C1 segment of cervical spinal cord (tissue), 14 donors: ENCODE measurements at places on chromosomes 12 and 14.

GRCh38 chr12:96828169-96828789, 78.8 kb upstream of the NEDD1 start:
- no peak for DNase-seq

GRCh38 chr12:102769323-102769916, 147.6 kb downstream of the PAH start:
- DNase-seq = peak; percentile 36

DNA sequence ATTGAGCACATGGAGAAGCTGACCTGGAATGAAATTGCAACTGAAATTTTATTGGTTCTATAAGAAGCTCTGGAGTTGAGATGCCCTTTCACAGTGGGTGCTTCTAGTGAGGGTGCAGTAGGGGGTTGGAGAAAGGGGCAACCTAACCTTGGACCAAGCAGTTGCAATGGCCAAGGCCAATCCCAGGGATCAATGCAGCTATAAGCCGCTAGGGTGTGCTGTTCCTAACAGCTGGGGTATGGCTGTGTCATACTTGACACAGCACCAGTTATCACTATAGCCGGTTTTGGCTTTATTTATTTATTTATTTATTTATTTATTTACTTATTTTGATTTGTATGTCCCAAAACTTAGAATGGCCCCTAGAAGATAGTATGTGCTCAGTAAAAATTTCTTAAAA, 505.9 kb downstream of the FLRT2 start:
- DNase-seq = no peak

DNA sequence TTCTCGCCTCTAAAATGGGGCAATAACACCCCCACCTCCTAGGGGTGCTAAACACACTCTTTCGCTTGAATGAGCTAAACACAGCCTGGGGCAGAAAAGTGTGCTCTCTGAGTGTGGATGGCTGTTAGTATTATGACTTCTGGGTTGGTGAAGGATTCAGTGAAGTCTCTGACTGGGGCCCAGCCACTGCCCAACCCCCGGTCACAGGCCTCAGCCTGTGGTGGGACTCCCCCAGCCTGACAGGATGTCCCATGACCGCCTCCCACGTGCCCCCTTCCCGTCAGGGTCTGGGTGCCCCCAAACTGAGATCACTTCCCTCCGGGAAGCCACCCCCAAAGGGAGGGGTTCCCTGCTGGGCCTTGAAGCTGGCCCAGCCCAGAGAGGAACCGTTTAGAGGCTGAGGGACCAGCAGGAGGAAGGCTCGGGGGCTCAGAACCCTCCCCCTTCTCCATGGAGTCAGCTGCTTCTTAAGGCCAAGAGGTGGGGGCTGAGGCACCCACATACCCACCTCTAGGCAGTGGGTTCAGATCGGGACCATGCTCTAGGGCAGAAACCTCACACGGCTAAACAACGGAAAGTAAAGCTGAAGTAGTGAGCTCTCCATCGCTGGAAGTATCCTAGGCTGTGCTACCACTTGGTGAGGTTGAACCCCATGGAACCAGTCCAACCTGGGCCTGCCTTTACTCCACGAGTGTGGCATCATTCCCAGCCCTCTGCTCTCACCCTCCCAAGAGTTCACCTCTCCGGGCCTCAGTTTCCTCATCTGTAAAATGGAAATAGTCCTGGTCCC, 13.8 kb downstream of the DTX1 start:
- no peak for DNase-seq

GRCh38 chr12:124386059-124386458, 91.2 kb downstream of the RFLNA start:
- DNase-seq = no peak

DNA sequence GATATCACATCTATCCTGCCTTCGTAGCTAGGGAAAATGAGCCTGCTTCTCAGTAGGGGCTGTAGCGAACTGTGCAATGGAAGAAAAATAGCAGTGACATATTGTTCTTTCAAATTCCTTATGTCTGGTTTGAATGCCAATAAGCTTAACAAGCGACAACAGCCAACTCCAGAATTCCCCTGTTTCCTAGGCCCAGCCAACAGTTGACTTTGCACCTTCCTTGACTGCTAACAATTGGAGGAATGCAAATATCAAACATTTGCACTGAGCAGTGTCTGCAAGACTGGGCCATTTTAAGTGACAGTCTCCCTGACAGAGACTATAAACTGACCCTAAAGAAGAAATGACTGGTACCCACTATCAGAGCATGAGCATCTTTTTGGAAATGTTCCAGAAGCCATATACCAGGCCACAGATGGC, 12.0 kb upstream of the SERPINA1 start:
- DNase-seq = no peak

DNA sequence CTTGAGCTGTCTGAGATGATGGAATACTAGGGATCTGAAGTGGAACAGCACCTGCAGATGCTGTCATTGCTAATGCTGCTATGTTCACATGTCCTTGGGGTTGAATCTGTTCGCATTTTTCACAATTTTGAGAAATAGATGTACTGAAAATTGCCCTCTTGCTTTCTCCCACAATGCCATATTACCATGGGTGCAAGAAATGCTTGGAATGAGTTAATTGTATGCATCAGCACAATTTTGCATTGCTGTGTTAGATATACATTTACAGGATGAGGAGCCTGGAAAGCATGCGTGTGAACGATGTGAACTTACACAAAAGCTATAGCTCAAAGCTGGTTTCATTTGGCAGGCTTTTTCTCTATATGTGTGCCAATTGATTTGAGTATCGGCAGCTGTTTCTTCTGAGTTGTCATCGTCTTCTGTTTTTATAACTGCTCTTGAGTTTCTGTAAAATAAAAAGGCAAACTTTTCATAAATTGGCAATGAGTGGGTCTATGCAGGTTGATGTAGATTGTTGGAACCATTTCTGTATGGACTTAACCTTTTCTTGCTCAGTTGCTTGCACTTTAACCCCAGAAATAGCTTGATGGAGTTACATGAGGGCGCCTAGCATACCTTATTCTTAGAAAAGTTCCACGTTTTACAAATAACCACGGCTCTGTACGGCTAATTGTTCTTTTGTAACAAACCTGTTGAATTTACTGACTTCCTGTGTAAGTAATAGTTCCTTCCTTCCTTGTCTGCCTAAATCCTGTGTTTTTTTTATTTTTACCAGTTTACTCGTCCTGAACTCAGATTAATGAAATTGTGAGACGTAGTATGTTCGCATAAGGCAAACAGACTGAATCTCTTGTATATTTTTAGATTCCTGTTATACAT, 105.9 kb downstream of the FGD4 start:
- DNase-seq = no peak

DNA sequence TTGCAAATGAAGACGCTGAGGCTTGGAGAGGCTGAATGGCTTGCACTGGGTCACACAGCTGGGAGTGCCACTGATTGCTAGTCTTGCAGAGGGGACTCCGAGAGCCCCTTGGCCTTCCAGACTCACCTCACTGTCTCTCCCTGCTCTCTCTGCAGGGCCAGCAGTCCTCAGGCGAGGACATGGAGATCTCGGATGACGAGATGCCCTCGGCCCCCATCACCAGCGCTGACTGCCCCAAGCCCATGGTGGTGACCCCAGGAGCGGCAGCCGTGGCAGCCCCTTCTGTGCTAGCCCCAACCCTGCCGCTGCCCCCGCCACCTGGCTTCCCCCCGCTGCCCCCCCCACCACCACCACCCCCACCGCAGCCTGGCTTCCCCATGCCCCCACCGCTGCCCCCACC, 10.1 kb downstream of the SETD1B start:
- no peak for DNase-seq

- DNase-seq = no peak
Observed at GRCh38 chr14:64873506-64874219, 6.0 kb downstream of the SPTB start.

GRCh38 chr14:97723351-97723750, 926.2 kb downstream of the VRK1 start:
- no peak for DNase-seq

DNA sequence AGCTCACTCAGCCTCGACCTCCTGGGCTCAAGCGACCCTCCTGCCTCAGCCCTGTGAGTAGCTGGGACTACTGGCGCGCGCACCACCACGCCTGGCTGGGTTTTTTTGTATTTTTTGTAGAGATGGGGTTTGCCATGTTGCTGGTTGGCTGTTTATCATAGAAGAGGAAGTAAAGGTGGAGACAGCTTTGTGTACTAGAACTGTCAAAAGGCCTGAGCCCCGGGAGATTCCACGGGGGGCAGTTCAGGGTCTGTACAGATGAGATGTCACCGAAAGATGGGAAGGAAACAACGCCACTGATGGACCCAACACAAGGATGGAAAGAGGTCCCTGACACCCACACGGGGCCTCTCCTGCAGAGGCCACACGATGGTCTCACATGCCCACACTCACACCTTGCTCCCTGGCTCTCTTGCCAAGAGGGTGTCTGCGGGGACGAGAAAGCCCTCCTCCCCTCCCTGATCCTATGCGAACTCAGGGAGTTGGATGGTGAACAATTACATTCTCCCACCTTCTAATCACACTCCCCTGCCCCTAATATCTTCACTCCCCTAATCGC, 66.6 kb downstream of the KDM2B start:
- no peak for DNase-seq

GRCh38 chr14:97796511-97796910, 999.3 kb downstream of the VRK1 start:
- no peak for DNase-seq

DNA sequence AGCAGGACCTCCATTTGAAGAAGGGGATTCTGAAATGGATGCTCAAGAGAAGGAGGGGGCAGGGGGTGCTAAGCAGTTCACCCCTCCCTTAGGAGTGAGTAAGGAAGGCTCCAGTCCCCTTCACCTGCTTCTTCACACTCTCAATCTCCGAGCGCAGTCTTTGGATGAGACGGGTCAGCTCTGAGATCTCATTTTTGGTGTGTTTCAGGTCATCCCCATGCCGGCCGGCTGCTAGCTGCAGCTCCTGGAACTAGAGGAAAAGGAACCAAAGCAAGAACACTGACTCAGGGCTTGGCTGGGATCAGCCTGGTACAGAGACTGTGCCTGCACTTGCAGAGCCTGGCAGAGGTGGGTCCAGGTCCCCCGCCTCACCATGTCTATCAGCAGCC, 7.3 kb downstream of the KRT73 start:
- no peak for DNase-seq

DNA sequence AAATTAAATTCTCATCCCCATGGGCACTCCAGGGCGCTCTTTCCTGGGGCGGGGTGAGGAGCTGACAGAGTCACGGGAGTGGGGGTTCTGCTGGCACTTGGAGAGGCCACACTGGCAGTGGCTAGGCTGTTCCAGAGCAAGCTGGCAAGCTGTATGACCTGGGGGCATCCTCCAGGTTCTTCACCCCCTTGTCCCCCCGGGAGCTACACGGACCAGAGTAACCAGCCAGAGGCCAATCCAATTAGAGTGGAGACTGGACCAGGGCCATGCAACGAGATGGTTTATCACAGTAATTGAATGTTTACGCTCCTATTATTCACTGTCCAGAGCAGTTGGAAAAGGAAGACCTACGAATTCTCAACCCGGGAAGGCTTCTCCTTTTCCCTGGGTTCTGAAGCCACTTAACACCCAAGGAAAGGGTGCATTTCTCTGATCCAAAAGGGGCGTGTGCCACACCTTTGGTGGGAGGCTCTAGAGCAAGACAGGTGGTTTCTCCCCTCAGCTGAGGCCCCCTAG, 43.8 kb upstream of the PNMA1 start:
- no peak for DNase-seq

DNA sequence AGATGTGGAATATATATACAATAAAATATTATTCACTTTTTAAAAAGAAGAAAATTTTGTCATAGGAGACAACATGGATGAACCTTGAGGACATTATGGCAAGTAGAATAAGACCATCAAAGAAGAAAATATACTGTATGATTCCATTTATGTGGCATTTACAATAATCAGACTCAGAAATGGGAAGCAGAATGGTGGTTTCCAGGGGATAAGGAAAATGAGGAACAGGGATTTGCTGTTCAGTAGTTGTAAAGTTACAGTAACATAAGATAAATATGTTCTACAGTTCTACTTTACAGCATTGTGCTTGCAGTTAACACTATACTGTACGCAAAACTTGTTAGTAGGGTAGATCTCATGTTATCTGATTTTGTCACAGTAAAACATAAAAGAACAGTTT, 1271.0 kb downstream of the LRFN5 start:
- DNase-seq = no peak

- no peak for DNase-seq
Observed at GRCh38 chr12:38124247-38125012, 192.1 kb upstream of the ALG10B start.

DNA sequence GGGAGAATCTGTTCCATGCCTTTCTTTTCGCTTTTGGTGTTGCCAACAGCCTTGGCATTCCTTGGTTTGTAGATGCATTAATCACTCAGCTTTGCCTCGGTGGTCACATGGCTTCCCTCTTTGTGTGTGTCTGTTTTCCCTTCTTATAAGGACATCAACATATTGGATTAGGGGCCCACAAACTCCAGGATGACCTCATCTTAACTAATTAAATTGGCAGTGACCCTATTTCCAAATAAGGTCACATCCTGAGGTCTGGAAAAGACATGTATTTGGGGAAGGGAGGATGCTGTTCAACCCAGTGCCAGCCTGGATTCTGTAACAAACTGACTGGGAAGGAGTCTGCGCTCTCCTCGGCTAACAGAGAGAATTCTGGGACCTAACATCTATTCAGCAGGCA, 365.7 kb upstream of the FKBP4 start:
- DNase-seq = peak; percentile 27

DNA sequence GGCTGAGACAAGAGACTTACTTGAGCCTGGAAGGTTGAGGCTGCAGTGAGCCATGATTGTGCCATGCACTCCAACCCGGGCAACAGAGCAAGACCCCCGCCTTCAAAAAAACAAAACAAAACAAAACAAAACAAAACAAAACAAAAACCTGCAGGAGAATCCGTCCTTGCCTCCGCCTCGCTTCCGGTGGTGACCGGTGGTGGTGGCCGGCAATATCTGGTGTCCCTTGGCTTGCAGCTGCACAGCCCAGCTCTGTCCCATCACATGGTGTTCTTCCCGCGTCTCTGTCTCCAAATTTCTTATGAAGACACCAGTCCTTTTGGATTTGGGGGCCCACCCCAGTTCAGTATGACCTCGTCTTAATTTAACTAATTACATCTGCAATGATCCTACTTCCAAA, 10.0 kb downstream of the SMIM41 start:
- DNase-seq = no peak
